Uterine smooth muscle cell (primary cell): ENCODE measurements at places on chromosomes 3 and 15. TPM values are rescaled to one million over a fixed set of nuclear protein-coding genes. Genes with fewer than 3 reads are reported as not detected.

The TMEM45A gene
- 18.7 and 39.0 TPM in 2 replicates for total RNA-seq

The GPR176 gene
- total RNA-seq = 135 and 142 TPM in 2 replicates

The NISCH gene
- 67.1 and 97.0 TPM in 2 replicates for total RNA-seq

The PRR23A gene
- not detected in 2 replicates for total RNA-seq

The ZNF80 gene
- total RNA-seq = not detected in 2 replicates

The P2RY12 gene
- total RNA-seq = 0.11 and 0.12 TPM in 2 replicates

The DNASE1L3 gene
- not detected in 2 replicates for total RNA-seq

The C3orf80 gene
- total RNA-seq = 1.7 and 4.9 TPM in 2 replicates

The GRAMD2A gene
- total RNA-seq = 0.33 and 0.50 TPM in 2 replicates

The DLEC1 gene
- 0.11 and 0.12 TPM in 2 replicates for total RNA-seq

The FSIP1 gene
- 1.3 and 1.5 TPM in 2 replicates for total RNA-seq

The ARNT2 gene
- 1.4 and 3.7 TPM in 2 replicates for total RNA-seq

The C3orf70 gene
- 0.75 and 1.4 TPM in 2 replicates for total RNA-seq

The MYRIP gene
- total RNA-seq = 0.12 and 0.22 TPM in 2 replicates

The DUOXA2 gene
- not detected in 2 replicates for total RNA-seq

The ADAMTSL3 gene
- total RNA-seq = 0.22 and 0.62 TPM in 2 replicates

The IL17RC gene
- 43.3 and 43.7 TPM in 2 replicates for total RNA-seq

The EDEM1 gene
- 47.9 and 73.2 TPM in 2 replicates for total RNA-seq
